Regular cardiac myocyte (primary cell): ENCODE measurements at places on chromosomes 2 and 18. TPM values are rescaled to one million over a fixed set of nuclear protein-coding genes. Genes with fewer than 3 reads are reported as not detected.

HOXD13 gene
- not detected in 2 replicates for total RNA-seq

DSC1 gene
- under 0.01 TPM in 1 of 2 replicates, not detected in the other for total RNA-seq

SIX2 gene
- total RNA-seq = 2.0 and 2.7 TPM in 2 replicates

SCYGR5 gene
- total RNA-seq = not detected in 2 replicates

TEX44 gene
- total RNA-seq = not detected in 2 replicates

UNC80 gene
- total RNA-seq = not detected in 2 replicates

NEUROD1 gene
- not detected in 2 replicates for total RNA-seq

ATP6V1B1 gene
- total RNA-seq = 0.38 and 1.7 TPM in 2 replicates

ELP2 gene
- total RNA-seq = 77.8 and 122 TPM in 2 replicates

SLC20A1 gene
- total RNA-seq = 84.6 and 377 TPM in 2 replicates

ACTR1B gene
- 66.1 and 66.5 TPM in 2 replicates for total RNA-seq

PLGLB2 gene
- total RNA-seq = 0.38 and 2.3 TPM in 2 replicates

SLC4A3 gene
- 0.96 and 4.2 TPM in 2 replicates for total RNA-seq

DSC2 gene
- total RNA-seq = under 0.01 TPM in 2 replicates

COLEC12 gene
- 5.0 and 10.1 TPM in 2 replicates for total RNA-seq

CYRIA gene
- 5.2 and 8.2 TPM in 2 replicates for total RNA-seq

MAP2 gene
- total RNA-seq = 5.1 and 5.2 TPM in 2 replicates

SH3RF3 gene
- total RNA-seq = 2.8 and 2.9 TPM in 2 replicates

VAMP5 gene
- total RNA-seq = 35.8 and 68.6 TPM in 2 replicates

CDH7 gene
- not detected in 2 replicates for total RNA-seq

CGREF1 gene
- total RNA-seq = 5.0 and 14.9 TPM in 2 replicates

HOXD9 gene
- total RNA-seq = under 0.01 TPM in 1 of 2 replicates, not detected in the other

PDCD1 gene
- not detected in 2 replicates for total RNA-seq

NT5C1B gene
- total RNA-seq = not detected in 2 replicates

CNGA3 gene
- total RNA-seq = not detected in 2 replicates

SLC9A2 gene
- total RNA-seq = under 0.01 TPM in 1 of 2 replicates, not detected in the other

TTR gene
- total RNA-seq = not detected in 2 replicates

GKN2 gene
- total RNA-seq = not detected in 2 replicates

KCNG3 gene
- total RNA-seq = not detected in 2 replicates

DUSP11 gene
- 25.3 and 30.4 TPM in 2 replicates for total RNA-seq

ALKAL2 gene
- total RNA-seq = under 0.01 TPM in 1 of 2 replicates, not detected in the other

ZNF142 gene
- total RNA-seq = 4.8 and 7.5 TPM in 2 replicates

ATP9B gene
- total RNA-seq = 14.8 and 24.5 TPM in 2 replicates

SKOR2 gene
- total RNA-seq = not detected in 2 replicates

ASPRV1 gene
- total RNA-seq = under 0.01 and 0.56 TPM in 2 replicates

PID1 gene
- 6.9 and 22.8 TPM in 2 replicates for total RNA-seq

PKDCC gene
- 25.1 and 64.5 TPM in 2 replicates for total RNA-seq

CCDC142 gene
- 18.0 and 22.3 TPM in 2 replicates for total RNA-seq

POMC gene
- total RNA-seq = 0.77 and 0.85 TPM in 2 replicates

ABCG5 gene
- total RNA-seq = not detected in 2 replicates

GREB1L gene
- 0.56 and 0.96 TPM in 2 replicates for total RNA-seq

CNTNAP5 gene
- total RNA-seq = under 0.01 TPM in 2 replicates
